ENCODE measurements at places on chromosomes 16 and 17.

GRCh38 chr17:2959371-2960130 lies 103.9 kb downstream of the OR1D5 start:
- no peak for DNase-seq

DNA sequence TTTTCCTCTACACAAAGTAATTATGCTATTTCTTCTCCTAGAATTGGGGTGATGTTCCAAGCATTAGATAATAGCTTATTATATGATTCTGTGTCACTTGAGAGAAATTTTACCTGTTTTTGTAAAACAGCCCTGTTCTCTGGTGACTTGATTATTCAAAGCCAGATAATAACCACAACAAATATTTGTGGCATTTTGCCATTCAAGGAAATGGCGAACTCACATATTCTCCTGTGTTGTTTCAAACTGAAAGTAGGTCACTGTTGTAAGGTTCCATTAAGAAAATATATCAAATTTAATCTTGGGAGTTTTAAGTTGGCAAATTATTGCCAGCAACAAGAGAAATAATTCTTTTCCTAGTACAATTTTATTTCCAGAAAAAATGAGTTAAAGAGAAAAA lies 124.8 kb downstream of the STXBP4 start:
- no peak for DNase-seq

DNA sequence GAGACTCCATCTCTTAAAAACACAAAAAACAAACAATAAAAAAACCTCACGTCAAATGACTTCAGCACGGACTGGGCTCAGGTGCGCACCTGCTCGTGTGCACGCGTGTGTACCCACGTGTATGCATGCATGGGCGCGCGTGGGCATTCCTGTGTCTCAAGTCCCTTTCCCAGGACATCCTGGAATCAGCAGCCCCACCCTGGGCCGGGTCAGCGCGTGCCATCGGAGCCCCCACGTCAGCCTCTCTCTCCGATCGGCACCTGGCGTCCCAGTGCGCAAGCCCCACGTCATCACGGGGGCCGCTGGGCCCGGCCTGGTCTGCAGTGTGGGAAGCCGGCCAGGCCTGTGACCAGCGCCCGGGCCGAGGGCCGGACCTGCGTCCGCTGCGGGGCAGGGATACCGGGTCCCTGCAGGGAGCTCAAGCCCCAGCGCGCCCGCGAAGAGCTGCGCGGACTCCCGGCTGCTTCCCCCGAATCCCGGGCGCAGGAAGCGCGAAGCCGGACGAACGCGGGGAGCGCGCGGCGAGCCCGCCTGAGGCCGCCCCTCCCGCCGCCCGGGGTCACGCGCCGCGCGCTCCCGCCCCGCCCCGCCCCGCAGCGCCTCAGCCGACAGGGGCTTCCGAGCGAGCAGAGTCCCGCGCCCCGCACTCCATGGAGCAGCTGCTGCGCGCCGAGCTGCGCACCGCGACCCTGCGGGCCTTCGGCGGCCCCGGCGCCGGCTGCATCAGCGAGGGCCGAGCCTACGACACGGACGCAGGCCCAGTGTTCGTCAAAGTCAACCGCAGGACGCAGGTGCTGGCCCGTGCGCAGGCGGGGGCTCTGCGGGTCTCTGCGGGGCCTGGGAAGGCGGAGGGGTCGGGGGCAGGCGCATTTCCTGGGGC lies at the start of gene FN3K:
Gene FN3K, plus strand, starts transcription at position 629 of the 880 bp plus-strand sequence. Its CDS starts 22 bp downstream, at position 651.
- peak; percentile 71 for DNase-seq

DNA sequence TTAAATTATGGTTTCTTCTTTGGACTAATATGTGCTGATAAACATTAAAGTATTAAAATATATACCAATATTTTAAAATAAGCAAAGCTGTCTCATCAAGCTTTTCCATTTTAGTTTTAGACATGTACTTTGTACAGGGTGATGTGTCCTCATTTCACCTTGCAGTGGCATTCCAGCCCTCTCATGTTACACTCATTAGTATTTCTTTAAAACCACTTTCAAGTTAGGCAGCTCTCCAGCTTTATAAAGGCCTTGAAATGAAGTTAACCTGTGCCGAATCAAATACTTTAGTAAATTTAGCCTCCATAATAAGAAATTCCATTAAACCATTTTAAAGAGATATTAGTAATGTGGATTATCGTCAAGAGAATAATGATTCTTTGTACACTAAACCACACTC lies 107.6 kb upstream of the HLF start:
- no peak for DNase-seq

DNA sequence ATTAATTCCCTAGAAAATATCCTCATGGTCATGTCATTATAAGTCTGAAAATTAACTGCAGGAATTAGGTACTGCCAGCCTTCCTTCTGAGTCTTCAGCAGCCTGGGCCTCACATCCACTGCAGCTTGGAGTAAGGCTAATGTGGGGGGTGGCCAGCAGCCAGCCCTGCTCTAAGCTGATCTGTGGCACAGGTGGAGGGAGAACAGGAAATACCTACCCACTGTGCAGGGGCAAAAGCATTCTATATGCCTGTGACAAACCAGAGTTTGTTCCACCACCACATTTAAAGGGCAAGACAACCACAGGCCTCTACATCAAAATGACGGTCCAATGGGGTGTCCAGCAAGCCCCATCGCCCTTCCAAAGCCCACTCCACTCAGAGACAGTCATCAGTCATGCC lies 9.4 kb downstream of the NPRL3 start:
- no peak for DNase-seq

GRCh38 chr17:78618264-78619066 lies 41.3 kb upstream of the DNAH17 start:
- no peak for DNase-seq

- no peak for DNase-seq
Observed at GRCh38 chr17:73174126-73174525, 9.3 kb downstream of the SSTR2 start.

GRCh38 chr16:56763291-56763916 lies 33.5 kb downstream of the NUP93 start:
- no peak for DNase-seq

- peak; percentile 58 for DNase-seq
Observed at GRCh38 chr16:52546291-52547003, 496 bp downstream of the TOX3 start.

GRCh38 chr17:31299624-31300023 lies 2.6 kb upstream of the OMG start:
- DNase-seq, result no peak

GRCh38 chr17:10772425-10773380 lies 31.2 kb downstream of the TMEM238L start:
- no peak for DNase-seq

GRCh38 chr17:40553694-40554534 lies 11.4 kb downstream of the CCR7 start:
- no peak for DNase-seq

All from large intestine (tissue), 12 donors.